ENCODE measurements at places on chromosomes 3 and 15.

DNA sequence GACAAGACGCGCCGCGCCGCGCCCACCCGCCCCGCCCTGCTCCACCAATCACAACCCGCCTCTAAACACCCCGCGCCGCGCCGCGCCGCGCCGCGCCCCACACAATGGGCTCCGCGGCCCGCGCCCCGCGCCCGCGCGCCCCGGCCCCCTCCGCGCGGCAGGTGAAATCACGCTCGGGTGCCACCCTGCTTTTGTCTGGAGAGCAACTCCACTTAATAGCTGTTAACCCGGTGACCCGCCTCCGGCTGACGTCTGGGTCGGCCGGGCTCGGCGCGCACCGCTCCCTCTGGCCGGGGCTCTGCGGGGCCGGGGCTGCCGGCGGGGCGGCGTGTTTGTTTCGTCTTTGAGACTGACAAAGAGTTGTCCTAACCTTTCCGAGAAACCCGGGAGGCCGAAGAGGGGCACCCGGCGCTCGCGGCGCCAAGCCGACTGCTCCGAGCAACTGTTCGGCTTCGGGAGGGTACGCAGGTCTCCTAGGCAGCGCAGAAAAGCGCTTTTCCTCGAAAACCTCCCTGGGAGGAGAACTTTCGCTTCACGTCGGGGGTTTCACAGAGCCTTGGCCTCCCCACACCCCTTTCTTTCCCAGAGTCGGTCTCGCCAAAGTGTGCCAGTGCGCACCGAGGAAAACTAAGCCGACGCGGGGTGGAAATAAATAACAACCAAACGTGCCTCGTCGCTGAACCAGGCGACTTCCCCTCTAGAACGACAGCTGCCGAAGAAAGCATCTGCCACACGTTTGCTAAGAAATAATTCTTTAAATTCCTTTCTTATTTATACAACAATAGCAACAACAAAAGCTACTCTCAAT lies 518.4 kb downstream of the FOXP1 start:
- peak; percentile 61 for DNase-seq

DNA sequence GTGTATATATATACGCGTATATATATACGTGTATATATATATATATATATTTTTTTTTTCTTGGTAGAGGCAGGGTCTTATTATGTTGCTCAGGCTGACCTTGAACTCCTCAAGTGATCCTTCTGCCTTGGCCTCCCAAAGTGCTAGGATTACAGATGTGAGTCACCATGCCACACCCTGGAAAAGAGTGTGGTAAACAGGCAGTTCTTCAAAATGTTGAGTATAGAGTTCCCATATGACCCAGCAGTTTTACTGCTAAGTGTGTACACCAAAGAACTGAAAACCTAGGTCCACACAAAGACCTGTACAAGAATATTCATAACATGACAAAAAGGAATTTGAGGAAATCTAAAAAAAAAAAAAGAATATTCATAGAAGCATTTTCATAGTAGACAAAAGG lies 71.8 kb upstream of the GCNT3 start:
- DNase-seq, result no peak

DNA sequence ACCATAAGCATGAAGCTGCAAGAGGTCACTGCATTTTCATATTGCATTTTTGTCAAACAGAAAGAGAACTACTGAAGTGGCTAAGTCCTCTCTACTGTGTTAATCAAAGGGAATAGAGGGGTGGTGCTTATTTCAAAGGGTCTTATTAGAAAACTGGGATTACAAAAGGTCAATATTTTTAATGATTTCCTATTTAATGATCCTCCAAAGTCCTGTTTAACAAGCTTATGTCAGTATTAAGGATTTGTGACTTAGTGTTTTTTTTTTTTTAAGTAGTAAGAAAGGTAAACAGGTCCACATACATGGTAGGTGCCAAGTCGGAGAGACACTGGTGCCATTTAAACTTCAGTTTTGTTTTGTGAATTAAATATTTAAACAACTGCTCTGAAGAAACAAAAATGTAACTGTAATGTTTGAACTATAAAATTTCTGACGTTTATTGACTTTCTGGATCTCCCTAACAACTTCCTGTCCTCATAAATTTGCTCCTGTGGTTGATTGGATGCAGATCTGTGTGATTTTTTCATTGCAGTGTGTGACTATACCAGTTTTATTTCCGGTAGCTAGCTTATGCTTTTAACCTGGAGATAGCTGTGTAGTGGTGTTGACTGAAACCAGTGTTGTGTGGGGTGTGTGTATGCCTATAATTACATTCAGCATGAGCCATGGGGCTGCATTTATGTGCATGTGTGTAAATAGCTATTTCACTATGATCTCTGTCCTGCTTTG lies 8.6 kb upstream of the CACNA1D start:
- no peak for DNase-seq

GRCh38 chr3:49421890-49422378 lies 339 bp downstream of the AMT start:
- DNase-seq, result no peak

GRCh38 chr3:37030588-37030987 lies 37.3 kb downstream of the MLH1 start:
- DNase-seq, result no peak

DNA sequence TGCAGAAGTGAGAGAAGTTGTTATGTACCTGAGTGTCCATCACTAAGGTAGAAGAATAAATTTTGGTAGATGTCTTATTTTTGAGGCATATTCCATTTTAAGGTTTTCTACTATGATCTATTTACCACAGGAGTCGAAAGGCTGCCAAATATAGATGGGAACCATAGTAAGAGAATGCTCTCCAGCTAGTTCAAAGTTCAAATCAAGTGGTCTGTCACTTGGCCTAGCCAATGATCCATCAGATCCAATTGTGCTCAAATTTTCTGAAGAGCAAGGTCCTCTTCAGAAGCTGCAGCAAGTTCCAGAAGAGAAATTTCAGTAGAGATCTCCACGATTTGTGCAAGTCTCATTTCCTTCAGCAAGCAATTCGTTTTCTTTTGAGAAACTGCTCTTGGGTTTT lies 10.9 kb downstream of the PROS1 start:
- DNase-seq, result no peak

- DNase-seq, result peak; percentile 55
Measured at GRCh38 chr3:42732829-42733459, 30.3 kb upstream of the HHATL start.

- DNase-seq, result no peak
Measured at GRCh38 chr3:170476291-170476690, 57.6 kb downstream of the CLDN11 start.

GRCh38 chr3:40079847-40080240 lies 229.7 kb upstream of the EIF1B start:
- no peak for DNase-seq

DNA sequence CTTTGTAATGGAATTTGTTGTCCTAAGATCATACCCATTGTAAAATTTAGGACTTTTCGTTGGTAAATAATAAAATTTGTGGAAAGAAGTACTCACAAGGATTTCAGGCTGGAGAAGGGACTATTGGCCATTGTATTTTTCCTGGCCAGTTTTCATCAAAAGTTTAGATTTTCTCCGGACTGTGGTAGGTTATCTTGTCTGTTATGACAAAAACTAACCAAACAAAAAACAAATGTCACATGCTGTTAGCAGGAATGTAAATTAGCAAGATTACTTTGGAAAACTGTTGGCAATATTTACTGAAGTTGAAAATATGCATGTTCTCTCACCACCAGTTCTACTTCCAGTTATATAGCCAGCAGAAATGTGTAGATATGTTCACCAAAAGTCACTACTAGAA lies 27.8 kb downstream of the PDE8A start:
- DNase-seq, result no peak

DNA sequence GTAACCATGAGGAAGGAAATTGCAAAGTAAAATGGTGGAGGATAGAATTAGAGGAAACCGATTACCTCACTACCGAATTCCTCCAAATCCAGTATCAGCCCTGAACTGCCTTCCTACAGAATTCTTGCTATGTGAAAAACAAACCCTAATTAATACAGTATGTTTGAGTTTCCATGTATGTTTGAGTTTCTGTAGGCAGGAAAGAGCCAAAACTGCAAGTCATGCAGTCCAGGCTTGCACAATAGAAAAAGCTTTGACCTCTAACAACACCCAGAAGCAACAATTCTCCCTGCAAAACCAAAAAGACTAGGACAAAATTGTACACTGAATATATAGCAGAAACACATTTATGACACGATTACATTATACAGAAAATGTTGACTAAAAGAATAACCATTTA lies 614.8 kb downstream of the DIPK2A start:
- DNase-seq, result no peak

GRCh38 chr15:101035611-101036010 lies 116.5 kb downstream of the LRRK1 start:
- DNase-seq, result no peak

DNA sequence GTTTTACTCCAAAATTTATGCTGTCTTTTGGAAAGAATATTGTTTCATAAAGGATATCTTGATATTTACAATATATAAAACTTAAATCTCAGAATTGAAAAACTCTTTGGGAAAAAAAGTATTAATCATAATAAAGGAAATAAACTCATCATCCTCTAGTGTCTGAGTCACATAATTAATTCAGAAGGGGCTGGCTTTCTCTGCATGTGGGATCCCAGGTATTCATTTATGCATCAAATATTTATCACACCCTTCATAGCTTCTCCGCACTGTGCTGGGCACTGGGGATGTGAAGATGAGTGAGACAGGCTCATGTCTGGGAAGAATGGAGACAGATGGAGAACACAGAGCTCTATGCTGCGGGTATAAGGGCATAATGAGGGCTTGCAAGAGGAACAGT lies 65.6 kb downstream of the CCNL1 start:
- no peak for DNase-seq

DNA sequence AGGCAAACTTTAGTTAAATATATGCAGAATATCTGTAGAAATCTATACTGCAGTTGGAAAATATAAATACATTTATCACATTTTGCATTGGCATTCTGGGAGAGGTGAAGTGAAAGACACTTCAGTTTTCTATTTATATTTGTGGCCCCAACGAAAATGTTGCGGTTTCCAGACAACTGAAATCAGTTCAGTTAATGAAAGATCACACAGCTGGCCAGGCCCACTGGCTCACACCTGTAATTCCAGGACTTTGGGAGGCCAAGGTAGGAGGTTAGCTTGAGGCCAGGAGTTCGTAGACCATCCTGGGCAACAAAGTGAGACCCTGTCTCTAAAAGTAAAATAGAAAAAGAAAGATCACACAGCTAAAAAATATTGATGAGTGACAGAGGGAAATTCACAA lies 11.9 kb upstream of the CLASP2 start:
- no peak for DNase-seq

DNA sequence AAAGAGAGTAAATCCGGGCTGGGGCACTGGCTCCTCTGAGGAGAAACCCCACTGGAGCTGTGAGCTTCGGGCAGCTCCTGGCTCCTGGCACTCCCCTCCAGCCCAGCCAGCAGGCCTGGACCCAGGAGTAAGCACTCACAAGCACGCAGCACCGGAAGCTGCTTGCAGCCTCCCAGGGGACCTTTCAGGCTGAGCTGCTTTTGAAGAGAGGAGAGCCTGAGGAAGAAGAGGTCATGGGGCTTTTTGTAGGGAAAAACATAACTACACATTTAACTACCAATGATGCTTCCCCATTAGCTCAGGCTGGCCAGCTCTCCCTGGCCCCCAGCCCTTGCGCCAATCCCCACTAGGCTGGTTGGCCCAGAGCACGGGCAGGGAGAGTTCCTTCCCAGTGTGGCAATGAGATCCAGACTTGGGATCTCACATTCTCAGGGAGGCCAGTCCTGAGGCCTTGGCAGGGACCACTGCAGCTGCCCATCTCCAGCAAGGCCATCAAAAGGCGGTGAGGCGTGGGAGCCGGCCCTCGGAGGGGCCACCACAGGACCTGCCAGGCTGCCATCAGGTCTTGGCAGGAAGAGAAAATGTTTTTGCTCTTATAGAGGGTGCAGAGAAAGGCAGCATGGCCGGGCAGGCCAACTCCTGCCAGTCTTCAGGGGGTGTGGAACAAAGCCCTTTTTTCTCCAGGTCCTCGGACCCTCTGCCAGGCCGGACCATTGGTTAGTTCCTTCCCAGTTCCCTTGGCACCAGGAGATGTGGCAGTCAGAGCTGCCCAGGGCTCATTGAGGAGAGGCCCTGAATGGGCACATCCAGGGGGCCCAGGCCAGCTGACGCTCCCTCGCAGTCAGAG lies 41.5 kb upstream of the MFGE8 start:
- no peak for DNase-seq

DNA sequence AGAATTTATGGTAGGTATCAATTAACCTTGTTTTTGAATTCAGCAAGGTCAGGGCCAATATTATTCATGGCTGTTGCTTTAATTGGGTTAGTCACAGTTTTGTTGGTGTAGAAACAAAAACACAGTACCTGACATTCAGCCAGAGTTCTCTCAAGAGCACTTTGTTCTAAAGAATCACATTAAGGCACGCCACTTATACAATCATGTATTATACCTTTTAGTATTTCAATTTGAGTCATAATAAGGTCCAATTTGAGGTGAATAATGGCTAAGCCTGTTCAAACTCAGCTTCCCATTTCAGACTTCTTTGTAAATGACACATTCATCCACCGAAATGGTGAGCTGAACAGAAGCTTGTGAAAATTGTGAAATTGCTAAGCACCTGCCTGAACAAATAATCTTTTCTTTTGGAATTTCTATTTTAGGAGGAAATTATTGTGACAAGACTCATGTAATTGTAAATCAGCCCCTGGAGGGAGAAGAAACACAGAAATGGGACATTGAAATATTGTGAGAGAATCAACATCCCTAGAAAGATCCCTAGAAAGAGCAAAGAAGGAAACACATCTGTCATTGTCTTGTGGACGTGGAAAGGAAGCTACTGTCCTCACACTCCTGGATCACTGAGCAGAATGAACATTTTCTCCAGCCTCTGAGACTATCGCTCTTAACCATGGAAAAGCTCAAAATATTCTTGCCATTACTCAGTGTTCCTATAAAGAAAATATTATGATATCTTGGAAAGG lies 29.3 kb downstream of the RIOX2 start:
- no peak for DNase-seq

DNA sequence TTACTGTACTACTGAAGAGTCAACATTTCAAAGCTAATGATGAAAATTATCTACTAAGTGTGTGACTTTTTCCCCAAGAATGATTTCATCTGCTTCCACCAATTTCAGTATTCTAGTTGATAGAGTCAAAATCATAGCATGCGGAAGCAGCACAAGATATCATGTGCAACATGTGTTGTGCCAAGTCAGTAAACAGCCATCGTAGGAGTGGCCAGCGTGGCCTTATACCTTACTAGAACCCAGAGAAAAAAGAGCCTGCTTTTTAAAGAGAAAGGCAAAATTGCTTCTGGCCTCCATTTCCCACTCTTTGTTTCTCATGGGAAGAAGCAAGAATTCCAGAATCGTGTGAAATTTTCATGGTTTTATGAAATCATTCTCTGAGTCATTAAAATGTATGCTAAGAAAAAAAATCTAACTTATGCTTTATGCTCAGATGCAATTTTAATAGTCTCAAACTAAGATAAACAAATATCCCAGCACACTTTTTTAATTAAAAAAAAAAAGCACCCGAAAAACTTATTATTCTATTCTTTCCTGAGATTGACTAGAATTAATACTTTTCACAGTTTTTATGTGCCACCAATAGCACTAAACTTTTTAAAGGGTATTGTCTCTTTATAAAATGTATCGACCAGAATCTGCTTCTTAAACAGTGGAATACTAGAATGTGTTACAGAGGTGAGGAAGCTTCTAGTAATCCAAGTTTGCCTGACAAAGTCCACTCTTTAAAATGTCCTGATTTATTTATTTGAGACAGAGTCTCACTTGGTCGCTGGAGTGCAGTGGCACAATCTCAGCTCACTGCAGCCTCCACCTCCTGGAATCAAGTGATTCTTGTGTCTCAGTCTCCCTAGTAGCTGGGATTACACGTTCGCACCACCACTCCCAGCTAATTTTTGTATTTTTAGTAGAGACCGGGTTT lies 87.3 kb downstream of the MBNL1 start:
- no peak for DNase-seq

- no peak for DNase-seq
Measured at GRCh38 chr3:180188512-180189309, 152.0 kb upstream of the PEX5L start.

- no peak for DNase-seq
Measured at GRCh38 chr3:105406268-105406667, 39.6 kb downstream of the ALCAM start.

Data from H9 (cell line).